Peyer's patch (tissue), 4 donors: ENCODE measurements at places on chromosomes 12 and 14. TPM values are rescaled to one million over a fixed set of nuclear protein-coding genes. Genes with fewer than 3 reads are reported as not detected.

PTCSC3 gene
- total RNA-seq = not detected

APOF gene
- not detected for total RNA-seq

OR11H12 gene
- not detected for total RNA-seq

DNA sequence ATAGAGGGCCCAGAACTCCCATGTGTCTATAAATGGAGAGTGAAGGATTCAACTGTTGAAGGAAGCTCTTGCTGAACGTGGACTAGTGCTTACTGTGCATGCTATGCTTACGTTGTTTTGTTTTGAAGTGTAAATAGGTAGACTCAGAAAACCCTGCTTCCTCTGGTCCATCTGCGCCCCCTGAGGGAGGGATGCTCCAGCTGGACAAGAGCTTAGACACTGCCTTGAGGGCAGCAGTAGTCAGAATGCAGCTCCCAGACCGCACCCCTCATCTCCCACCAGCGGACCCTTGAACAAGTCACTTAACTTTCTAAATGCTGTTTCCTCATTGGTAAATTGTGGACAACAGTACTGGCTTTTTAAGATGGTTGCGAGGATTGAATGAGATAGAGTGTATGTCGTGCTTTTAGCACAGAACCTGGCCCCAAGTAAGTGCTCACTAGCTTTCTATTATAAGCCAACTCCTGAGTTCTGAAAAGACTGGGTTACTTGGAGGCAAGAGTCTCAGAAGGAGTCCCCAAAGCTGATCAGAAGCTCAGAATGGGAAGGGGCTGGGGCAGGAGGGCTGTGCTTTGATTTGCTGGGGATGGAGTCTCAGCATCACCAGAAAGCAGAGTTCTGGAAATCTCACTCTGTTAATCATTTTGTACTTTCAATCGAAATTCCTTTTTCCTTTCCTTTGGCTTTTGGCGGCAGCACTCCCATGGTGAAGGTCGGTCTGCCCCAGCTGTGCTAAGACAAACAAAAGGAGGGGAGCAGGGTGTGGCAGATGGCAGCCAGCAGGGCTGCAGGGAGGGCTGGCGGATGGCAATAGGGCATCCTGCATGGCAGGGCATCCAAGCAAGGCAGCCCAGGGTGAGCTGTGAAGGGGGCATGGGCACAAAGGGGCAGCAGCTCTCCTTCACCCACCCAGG, 15.6 kb downstream of the AGAP2 start:
- no peak for DNase-seq
- H3K36me3 ChIP-seq = peaks cover 39% of the 10 kb centered on the region
- peaks cover 4% of the 10 kb centered on the region for H3K27me3 ChIP-seq
- no peaks in the 10 kb centered on the region for H3K4me1 ChIP-seq
- no peak overlapping the region for H3K27ac ChIP-seq

DNA sequence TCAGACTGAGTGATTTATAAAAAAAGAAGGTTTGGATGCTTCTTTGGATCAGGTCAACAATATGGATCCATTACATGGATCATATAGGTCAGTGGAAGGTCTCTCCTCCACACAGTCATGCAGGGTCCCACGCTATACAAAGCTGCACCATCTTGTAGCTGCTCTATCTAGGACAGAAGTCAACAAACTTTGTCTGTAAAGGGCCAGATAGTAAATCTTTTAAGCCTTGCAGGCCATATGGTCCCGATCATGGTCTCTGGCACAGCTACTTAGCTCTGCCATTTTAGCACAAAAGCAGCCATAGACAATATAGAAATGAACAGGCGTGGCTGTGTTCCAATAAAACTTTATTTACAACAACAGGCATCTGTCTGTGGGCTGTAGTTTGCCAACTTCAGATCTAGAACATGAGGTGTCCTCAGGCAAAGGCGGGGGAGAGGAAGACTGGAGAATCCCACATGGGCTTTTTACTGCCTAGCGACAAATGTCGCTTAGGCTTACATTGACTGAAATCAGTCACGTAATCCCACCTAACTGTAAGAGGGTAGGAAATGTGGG, 36.7 kb downstream of the TMEM233 start:
- DNase-seq = no peak
- H3K27ac ChIP-seq = no peak overlapping the region
- no peaks in the 10 kb centered on the region for H3K27me3 ChIP-seq
- no peak overlapping the region for H3K4me3 ChIP-seq
- no peaks in the 10 kb centered on the region for H3K4me1 ChIP-seq

DNA sequence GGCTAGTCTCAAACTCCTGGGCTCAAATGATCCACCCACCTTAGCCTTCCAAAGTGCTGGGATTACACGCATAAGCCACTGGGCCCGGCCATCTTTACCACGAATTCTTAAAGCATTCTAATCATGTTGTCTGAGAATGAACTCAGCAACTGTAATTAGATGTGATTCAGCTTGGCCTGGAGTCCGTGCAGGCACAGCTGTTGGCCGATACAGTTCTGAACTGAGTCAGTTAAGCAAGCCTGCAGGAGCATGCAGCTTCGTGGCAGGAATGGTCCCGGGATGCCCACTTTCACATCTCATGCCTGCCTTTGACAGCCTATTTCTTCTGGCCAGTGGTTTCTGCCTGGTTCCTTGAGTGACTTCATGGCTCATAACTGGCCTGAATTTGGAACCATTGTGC, 194.1 kb downstream of the ANO6 start:
- H3K27me3 ChIP-seq = no peaks in the 10 kb centered on the region
- H3K4me3 ChIP-seq = no peak overlapping the region
- no peak overlapping the region for H3K27ac ChIP-seq

- no peaks in the 10 kb centered on the region for H3K4me1 ChIP-seq
- H3K27ac ChIP-seq = no peak overlapping the region
- DNase-seq = no peak
- H3K36me3 ChIP-seq = no peaks in the 10 kb centered on the region
- H3K27me3 ChIP-seq = no peaks in the 10 kb centered on the region
These were observed 50.5 kb upstream of the ERGIC2 start for GRCh38 chr12:29431513-29431912.

DNA sequence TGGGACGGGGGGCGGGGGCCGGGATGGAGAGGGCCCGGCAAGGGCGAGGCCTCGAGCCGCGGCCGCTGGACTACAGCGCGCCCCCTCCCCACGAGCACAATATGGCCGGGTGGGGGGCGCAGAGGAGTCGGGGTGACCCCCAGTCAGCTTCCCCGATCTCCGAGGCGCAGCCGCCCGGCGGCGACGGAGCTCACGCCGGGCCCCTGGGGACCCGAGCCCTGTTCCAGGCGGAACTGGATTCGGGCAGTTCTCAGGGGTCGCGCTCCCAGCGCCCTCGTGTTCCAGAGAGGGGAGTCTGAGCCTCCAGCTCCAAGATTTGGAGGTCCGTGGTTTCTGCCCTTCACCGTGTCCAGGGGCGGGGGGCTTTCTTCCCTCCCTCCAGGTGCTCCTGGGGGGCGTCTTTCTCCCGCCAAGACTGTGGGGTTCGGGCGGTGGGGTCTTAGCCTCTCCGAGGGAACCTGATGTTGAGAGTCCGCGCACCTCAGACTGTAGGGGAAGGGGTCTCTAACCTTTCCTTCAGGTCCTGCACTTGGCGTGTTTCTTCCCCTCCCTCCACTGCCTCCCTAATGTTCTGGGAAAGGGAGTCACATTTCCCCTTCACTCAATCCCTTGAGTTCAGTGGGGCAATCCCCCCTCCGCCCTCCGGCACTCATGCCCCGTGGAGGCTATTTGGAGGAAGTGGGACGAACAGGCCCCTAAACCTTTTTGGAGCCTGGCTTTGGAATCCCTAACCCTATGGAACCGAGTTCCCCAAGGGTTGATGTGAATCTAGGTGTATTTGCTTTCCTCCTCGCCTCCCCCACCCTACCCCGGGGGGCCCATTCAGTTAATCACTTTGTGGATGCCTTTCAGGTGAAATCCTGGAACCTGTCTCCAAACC, 584 bp downstream of the ACVR1B start:
- H3K36me3 ChIP-seq = no peaks in the 10 kb centered on the region
- peak overlapping the region; percentile 92 for H3K27ac ChIP-seq
- H3K4me1 ChIP-seq = peaks cover 33% of the 10 kb centered on the region
- DNase-seq = no peak
- H3K4me3 ChIP-seq = peak overlapping the region; percentile 96

- no peaks in the 10 kb centered on the region for H3K36me3 ChIP-seq
- DNase-seq = no peak
- no peak overlapping the region for H3K4me3 ChIP-seq
- H3K4me1 ChIP-seq = peaks cover 49% of the 10 kb centered on the region
These were observed 12.5 kb upstream of the TNFAIP2 start for GRCh38 chr14:103110681-103111231.
